ENCODE measurements at places on chromosomes 2 and 18.

DNA sequence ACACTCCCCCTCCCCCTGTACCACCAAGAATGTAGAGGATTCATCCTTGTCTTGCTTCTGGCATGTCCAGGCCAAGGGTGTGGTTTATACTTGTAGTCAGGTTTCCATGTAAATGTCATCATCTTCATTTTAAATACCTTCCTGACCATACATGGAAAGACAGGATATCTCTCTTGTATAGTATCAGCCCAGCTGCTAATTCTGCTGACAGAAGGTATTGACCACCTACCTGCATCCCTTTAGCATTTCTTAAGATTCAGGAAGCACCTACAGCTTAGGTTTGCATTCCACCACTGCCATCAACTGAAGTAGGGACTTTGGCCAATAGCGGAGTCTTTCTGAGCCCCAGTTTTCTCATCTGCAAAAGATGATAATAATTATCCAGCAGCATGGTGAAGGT lies 22.9 kb upstream of the FSHR start:
- no peak for DNase-seq

DNA sequence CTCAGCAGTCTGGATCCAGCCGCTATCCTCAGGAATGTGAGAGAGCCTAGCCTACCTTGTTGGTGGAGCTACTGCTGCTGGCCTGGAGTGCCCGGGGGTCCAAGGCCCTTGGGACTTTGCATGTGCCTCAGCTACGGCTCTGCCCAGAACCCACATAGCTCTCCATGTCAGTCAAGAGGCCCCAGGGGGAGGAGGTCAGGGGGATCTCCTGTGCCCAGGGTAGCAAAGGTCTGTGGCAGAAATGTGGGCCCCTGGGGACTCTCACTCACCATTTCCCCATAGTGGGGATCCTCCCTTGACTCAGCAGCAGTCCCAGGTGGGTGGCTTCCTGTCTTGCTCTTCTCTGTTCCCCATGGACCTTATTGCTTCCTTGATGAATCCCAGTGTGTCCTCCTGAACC lies 342.7 kb upstream of the CHAC2 start:
- no peak for DNase-seq

DNA sequence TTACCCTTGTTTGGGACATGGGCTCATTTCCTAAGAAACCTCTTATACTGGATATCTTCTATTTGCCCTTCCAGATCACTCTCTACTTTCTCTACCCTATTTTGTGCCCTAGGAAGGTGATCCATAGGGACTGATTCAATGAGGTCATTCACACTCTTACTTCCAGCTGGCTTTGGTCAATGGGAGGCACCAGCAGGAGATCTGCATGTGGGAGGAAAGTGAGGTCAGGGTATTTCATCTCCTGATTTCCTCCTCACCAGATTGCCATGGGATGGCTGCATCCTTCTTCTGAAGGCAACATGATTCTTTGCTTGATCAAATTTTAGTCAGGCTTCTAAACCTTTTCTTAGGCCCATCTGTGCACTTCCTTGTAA lies 15.2 kb downstream of the M1AP start:
- no peak for DNase-seq

GRCh38 chr2:231359948-231360347 lies 35.6 kb upstream of the B3GNT7 start:
- no peak for DNase-seq

DNA sequence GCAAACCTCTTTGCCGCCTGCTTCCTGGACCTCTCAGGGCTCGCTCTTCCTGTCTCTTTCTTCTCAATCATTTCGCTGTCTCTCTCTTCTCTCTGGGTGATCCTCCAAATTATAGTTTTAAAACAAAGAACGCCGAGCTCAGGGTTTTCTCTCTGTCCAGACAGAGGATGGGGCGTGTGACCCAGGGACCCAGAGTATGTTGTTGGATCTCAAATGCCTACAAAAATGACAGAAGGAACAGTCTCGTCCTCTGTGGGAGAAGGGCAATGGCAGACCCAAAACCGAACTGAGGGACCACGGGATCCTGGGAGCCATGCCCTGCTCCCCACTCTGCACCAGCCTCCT lies 88.5 kb downstream of the EIPR1 start:
- no peak for DNase-seq

DNA sequence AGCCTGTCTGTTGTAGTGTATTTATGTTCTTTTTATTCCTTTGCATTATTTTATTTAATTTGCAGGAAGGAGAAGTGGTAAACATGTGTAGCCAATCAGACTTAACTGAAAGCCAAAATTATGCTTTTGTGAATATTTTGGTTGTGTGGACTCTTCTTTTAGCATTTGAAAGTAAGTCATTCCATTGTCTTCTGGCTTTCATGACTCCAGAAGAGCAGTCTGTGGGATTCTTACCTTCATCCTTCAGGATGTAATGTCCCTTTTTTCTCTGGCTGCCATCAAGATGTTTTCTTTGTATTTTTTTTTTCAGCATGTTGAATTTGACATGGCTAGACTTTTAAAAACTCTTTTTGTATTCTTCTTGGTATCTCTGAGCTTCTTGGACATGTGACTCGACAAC lies 895.2 kb upstream of the ZEB2 start:
- no peak for DNase-seq

GRCh38 chr2:218046238-218046637 lies 22.8 kb upstream of the RUFY4 start:
- no peak for DNase-seq

- DNase-seq: no peak
Observed at GRCh38 chr2:149568138-149568537, 19.4 kb downstream of the MMADHC start.

- no peak for DNase-seq
Observed at GRCh38 chr18:51030537-51031258, 685 bp downstream of the SMAD4 start.

GRCh38 chr2:160489111-160489510 lies 4.5 kb downstream of the RBMS1 start:
- no peak for DNase-seq

DNA sequence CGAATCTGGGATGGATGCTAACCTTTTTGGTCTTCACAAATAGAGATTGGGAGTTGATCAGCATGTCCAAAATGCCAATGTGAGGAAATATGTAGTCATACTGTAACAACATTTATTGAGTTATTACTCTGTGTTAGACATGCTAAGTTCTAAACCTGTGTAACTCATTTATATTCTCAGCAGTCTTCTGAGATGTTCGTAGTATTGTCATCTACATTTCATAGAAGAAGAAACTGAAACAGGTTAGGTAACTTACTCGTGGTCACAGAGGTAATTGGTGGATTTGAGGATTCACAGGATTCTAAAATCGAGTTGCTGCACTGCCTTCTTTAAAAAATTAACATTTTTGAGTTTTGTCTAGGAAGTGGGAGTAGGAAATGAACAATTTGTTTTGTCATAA lies 162.1 kb downstream of the UBE2E3 start:
- DNase-seq: no peak

GRCh38 chr2:189633392-189633811 lies 27.9 kb upstream of the ASNSD1 start:
- no peak for DNase-seq

GRCh38 chr2:210046851-210047500 lies 44.5 kb downstream of the RPE start:
- DNase-seq: no peak

DNA sequence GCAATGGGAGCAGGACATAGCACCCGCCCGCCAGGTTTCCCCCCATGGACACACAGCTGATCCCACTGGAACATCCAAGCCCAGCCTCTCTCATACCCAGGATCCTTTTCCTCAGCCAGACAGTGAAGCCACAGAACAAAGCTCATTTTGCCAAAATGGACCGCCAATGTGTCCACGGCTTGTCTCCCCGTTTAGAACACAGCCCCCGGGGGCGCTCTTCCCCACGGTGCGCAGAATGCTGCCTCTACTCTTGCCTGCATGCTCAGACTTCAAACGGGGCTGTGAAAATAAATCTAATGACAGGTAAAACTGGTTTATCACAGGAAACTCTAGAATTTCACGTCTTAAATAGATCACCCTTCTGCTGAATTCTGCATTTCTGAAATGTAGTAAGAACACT lies 548.5 kb upstream of the ID2 start:
- no peak for DNase-seq

- DNase-seq: no peak
Observed at GRCh38 chr2:216114382-216114713, 5.2 kb downstream of the XRCC5 start.

DNA sequence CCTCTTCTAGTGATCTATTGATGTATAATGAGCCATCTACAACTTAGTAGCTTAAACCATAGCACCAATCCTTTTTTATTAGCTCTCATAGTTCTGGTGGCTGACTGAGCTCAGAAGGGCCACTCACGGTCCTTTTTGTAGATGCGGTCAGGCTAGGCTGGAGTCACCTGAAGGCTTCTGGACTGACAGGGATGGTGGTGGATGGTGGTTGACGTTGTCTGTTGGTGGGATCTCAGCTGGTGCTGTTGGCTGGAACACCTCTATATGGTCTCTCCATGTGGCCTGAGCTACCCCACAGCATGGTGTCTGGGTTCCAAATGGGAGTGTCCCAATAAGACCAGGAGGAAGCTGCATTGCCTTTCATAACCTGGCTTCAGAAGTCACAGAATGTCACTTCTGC lies 68.0 kb downstream of the BCL2L11 start:
- DNase-seq: no peak

DNA sequence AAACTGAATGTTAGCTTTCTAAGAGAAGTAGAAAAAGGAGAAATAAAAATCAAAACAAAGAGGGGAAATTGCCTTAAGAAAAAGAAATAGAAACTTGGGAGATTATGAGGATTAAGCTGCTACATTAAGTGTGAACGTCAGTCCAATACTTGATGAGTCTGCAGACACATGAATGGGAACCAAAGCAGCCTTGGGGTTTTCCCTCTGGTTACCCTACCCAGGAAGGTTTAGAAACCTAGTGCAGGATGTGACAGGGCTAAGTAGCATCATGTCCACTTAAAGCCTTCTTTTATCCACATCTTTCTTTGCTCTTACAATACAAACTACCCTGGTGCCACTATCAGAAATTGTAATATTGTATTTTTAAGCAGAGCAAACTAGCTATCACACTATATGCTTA lies 22.3 kb downstream of the SLC35F5 start:
- no peak for DNase-seq

DNA sequence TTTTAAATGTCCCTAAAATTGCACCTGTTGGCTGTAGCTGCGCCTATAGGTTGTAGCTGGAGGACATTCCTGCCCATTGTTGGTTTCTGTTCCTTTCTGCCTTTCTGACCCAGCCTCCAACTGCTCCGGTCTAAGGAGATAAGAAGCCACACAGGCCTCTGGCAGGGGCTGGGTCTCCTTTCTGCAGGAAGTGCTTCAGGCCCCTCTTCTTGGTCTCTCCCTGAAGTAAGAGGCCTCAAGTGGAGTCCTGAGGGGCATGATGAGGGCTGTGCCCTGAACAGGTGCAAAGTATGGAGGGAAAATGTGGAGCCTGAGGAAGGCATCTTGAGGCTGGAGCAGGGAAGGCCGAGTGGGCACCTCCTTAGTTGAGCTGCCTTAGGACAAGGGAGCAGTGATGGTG lies 10.4 kb upstream of the SFTPB start:
- no peak for DNase-seq

- DNase-seq: no peak
Observed at GRCh38 chr18:8341481-8342230, 267.6 kb upstream of the RAB12 start.

- DNase-seq: no peak
Observed at GRCh38 chr2:146992466-146992865, 852.4 kb upstream of the ACVR2A start.

- no peak for DNase-seq
Observed at GRCh38 chr2:130355578-130356431, at the start of gene PTPN18. TSS of gene PTPN18 (plus strand) at chr2:130356056. CDS start at chr2:130356108, 52 bp downstream.

- DNase-seq: no peak
Observed at GRCh38 chr2:70301344-70302194, at the start of gene FAM136A. TSS of gene FAM136A (minus strand) at chr2:70302067. CDS start at chr2:70302011, 56 bp downstream.

DNA sequence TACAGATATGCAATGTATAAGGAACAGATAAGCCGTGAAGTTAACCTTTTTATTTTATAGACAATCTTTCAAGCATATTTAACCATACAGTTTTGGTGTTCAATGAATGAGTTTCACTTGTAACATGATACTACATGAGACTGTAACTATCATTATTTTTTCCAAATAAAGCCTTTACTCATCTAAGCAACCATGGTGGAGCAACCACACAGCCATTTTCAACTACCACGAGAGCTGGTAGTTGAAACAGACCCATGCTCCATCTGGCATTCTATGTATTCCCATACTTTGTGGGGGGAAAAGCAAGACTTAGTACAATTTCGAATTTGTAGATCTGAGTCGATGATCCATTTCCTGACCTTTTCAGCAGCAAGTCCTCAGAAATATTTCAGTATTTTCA lies 159.3 kb upstream of the RND3 start:
- no peak for DNase-seq

DNA sequence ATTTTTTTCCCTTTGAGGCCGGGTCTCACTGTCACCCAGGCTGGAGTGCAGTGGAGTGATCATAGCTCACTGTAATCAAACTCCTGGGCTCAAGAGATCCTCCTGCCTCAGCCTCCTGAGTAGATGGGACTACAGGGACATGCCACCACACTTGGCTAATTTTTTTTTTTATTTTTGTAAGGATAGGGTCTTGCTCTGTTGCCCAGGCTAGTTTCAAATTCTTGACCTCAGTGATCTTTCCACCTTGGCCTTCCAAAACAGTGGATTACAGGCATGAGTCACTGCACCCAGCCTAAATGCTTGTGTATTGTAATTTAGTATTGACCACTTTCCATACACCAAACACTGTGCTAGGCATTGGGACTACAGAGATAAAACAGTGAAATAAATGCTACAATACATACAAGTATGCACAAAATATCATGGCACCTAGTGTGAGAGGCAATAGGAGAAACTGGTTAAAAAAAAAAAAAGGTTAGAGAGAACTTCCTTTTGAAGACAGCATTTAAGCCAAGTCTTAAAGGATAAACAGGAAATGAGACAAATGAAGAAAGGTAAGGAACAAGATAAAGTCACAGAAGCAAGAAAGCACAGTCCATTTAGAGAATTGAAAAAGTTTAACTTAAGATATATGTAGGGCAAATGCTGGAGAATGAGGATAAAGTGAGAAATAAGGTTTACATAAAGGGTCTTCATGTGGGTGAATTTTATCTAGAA lies 113.4 kb downstream of the GORASP2 start:
- no peak for DNase-seq

- DNase-seq: no peak
Observed at GRCh38 chr2:197322724-197323720, 12.4 kb upstream of the ANKRD44 start.

DNA sequence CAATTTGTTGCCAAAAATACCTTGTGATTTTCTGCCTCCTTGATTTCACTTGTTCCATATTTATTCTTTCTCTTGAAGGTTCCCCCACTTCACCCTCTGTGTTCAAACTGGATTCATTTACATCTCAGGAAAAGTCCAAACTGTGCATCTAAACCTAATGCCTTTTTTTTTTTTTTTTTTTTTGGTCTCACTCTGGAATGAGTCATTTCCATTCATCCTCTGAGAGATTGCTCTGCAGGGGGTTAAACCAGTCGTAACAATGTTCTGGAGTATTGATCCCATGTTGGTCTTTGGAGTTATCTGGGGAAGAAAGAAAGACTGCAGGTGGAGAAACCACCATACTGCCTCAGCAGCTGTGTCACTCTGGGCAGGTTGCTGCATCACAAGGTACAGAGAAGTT lies 119.7 kb downstream of the TACR1 start:
- DNase-seq: no peak

- no peak for DNase-seq
Observed at GRCh38 chr2:197270601-197271000, 40.0 kb downstream of the ANKRD44 start.

- no peak for DNase-seq
Observed at GRCh38 chr2:220785178-220785577, 786.9 kb downstream of the EPHA4 start.
